ENCODE measurements at places on chromosomes 5 and 9. TPM values are rescaled to one million over a fixed set of nuclear protein-coding genes. Genes with fewer than 3 reads are reported as not detected.

The IFNA13 gene
- total RNA-seq = not detected

The DIPK1B gene
- not detected for total RNA-seq

The FYB1 gene
- 270 TPM for total RNA-seq

The C5orf63 gene
- total RNA-seq = 7.4 TPM

The FBN2 gene
- not detected for total RNA-seq

The PCDHGA3 gene
- 0.15 TPM for total RNA-seq

The SIGMAR1 gene
- 82.1 TPM for total RNA-seq

The CXCL14 gene
- total RNA-seq = not detected

DNA sequence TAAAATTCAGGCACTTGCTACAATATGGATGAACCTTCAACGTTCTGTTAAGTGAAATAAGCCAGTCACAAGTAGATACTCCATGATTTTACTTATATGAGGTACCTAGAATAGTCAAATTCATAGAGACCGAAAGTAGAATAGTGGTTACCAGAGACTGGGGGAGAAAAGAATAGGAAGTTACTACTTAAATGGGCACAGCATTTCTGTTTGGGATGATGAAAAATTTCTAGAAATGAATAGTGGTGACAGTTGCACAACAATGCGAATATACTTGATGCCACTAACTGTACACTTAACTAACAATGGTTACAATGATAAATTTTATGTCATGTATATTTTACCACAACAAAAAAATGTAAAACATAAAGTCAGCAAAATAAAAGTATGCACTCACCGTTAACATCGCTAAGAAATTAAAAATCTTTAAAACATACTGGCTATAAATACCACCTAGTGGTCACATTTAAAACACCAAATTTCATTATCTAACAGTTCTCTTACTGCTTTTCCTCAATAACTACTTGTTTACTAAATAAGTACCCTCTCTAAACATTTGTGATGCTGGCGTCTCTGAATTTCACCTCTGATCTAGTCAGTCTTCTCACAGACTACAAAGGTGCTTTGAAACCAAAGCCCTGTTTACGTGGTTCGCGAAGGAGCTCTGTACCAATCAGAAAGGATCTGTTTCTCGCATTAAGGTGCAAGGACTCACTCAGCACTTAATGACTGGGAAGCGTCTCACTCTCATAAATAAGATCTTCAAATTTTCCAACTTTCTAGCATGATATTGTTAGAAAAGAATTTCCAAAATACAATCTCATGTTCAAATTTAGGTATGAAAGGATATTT is 22.7 kb downstream of the KIF3A start:
- peaks cover 30% of the 10 kb centered on the region for H3K36me3 ChIP-seq
- H3K4me1 ChIP-seq = peaks cover 22% of the 10 kb centered on the region
- H3K4me3 ChIP-seq = peak overlapping the region; percentile 3
- DNase-seq = no peak
- H3K27me3 ChIP-seq = no peaks in the 10 kb centered on the region

GRCh38 chr5:175493726-175494125 is 15.4 kb downstream of the SFXN1 start:
- H3K36me3 ChIP-seq = peaks cover 58% of the 10 kb centered on the region
- H3K27ac ChIP-seq = no peak overlapping the region
- no peak overlapping the region for H3K4me3 ChIP-seq
- DNase-seq = no peak

- H3K27me3 ChIP-seq = no peaks in the 10 kb centered on the region
- no peaks in the 10 kb centered on the region for H3K4me1 ChIP-seq
- H3K36me3 ChIP-seq = no peaks in the 10 kb centered on the region
- no peak for DNase-seq
- H3K4me3 ChIP-seq = no peak overlapping the region
These were observed 41.2 kb downstream of the NSG2 start for GRCh38 chr5:174086751-174087150.

DNA sequence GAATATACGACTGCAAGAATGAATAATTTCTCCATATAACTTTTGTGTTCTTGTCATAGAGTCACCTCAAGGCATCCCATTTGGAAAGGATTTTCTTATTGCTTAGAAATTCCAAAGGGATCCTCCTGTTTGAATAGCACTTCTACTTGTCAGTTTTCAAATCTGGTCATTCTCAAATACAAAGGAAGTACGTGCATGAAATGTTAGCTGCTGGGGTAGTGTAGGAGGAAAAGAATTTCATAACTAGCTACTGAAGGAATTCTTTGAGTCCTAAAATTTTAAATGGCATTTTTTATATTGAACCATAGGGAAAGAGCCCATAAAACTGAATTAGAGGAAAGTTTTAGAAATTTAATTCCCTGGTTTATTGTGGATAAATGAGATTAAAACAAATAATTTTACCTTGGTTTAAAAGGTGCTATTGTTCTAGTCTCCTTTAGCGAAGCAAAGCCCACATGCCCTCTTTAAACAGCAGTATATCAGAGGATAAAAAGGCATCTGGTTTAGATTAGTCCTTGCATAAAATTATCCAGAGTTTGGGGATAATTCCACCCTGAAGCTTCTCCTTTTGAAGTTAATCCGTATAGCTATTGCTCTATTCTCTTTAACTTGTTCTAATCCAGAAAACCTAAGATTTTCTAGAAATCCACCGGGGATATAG is 2.0 kb upstream of the MPDZ start:
- H3K4me1 ChIP-seq = no peaks in the 10 kb centered on the region
- H3K36me3 ChIP-seq = no peaks in the 10 kb centered on the region
- H3K27me3 ChIP-seq = peaks cover 11% of the 10 kb centered on the region
- H3K4me3 ChIP-seq = no peak overlapping the region
- no peak for DNase-seq
- H3K27ac ChIP-seq = no peak overlapping the region

GRCh38 chr5:179829732-179830435 is 9.2 kb downstream of the SQSTM1 start:
- DNase-seq = no peak
- peaks cover 8% of the 10 kb centered on the region for H3K4me1 ChIP-seq
- H3K36me3 ChIP-seq = peaks cover 66% of the 10 kb centered on the region
- H3K27ac ChIP-seq = no peak overlapping the region
- H3K4me3 ChIP-seq = no peak overlapping the region
- H3K27me3 ChIP-seq = no peaks in the 10 kb centered on the region

GRCh38 chr5:64299805-64300204 is 134.2 kb downstream of the RNF180 start:
- no peaks in the 10 kb centered on the region for H3K27me3 ChIP-seq
- no peak overlapping the region for H3K4me3 ChIP-seq
- H3K36me3 ChIP-seq = no peaks in the 10 kb centered on the region
- H3K27ac ChIP-seq = no peak overlapping the region
- DNase-seq = no peak

- DNase-seq = no peak
- no peak overlapping the region for H3K27ac ChIP-seq
- H3K4me1 ChIP-seq = peaks cover 45% of the 10 kb centered on the region
- no peak overlapping the region for H3K4me3 ChIP-seq
- peaks cover 2% of the 10 kb centered on the region for H3K27me3 ChIP-seq
These were observed 11.0 kb upstream of the IRF1 start for GRCh38 chr5:132501629-132501956.

- H3K4me1 ChIP-seq = peaks cover 3% of the 10 kb centered on the region
- no peak overlapping the region for H3K4me3 ChIP-seq
- no peak overlapping the region for H3K27ac ChIP-seq
- H3K36me3 ChIP-seq = no peaks in the 10 kb centered on the region
- H3K27me3 ChIP-seq = peaks cover 8% of the 10 kb centered on the region
- no peak for DNase-seq
These were observed 73.8 kb downstream of the DAB2IP start for GRCh38 chr9:121725008-121725775.

- H3K36me3 ChIP-seq = peaks cover 14% of the 10 kb centered on the region
- H3K4me1 ChIP-seq = peaks cover 32% of the 10 kb centered on the region
- no peak overlapping the region for H3K27ac ChIP-seq
- no peak for DNase-seq
- peaks cover 66% of the 10 kb centered on the region for H3K27me3 ChIP-seq
These were observed 4.0 kb downstream of the GADD45G start for GRCh38 chr9:89608641-89609335.

DNA sequence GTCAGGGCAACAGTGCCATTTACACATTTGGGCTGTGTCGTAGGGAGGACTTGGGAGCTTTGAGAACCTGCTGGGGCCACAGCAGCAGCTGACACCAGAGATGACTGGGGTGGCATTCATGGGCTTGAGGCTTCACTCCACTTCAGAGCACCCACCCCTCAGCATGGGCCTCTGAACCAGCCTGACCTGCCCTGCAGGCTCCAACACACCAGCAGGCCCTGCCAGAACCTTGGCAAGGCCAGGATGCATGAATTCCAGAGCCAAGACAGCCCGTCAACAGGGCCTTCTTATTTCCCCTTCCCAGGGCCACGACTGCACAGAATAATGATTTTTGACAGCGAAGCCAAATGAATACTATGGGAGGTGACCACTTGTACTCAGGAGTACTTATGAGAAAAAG is 77.0 kb downstream of the SMIM23 start:
- H3K4me3 ChIP-seq = no peak overlapping the region
- H3K27ac ChIP-seq = no peak overlapping the region
- H3K36me3 ChIP-seq = peaks cover 3% of the 10 kb centered on the region
- DNase-seq = no peak

DNA sequence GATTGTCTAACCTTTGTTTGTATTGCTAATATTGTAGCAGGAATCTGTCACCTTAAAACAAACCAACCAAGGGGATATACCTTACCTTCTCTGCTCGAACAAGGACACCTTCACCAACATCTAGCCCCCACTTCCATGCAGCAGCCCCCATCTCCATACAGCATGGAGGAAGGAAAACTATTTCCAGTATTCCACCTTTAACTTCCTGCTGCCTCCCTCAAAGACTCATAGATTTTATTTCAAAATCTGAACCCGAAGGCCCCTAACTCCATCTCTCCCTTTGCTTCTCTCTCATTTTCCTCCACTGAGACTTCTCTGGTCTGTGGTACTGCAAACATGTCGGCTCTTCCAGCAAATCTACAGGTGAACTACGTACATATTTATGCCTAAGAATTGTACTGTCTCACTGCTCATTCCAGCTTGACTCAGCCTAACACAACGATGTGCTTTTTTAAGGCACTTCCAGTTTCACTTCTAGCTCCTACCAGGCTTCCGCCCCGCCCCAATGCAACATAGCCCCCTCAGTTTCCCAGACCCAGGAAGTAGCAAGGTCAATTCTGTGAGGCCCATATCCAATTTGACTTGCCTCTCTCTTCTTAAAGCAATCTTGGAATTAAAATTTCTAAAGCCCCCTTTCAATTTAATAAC is 70.7 kb upstream of the RNF38 start:
- peak overlapping the region; percentile 91 for H3K27ac ChIP-seq
- peaks cover 35% of the 10 kb centered on the region for H3K4me1 ChIP-seq
- DNase-seq = peak; percentile 89
- H3K4me3 ChIP-seq = peak overlapping the region; percentile 80

DNA sequence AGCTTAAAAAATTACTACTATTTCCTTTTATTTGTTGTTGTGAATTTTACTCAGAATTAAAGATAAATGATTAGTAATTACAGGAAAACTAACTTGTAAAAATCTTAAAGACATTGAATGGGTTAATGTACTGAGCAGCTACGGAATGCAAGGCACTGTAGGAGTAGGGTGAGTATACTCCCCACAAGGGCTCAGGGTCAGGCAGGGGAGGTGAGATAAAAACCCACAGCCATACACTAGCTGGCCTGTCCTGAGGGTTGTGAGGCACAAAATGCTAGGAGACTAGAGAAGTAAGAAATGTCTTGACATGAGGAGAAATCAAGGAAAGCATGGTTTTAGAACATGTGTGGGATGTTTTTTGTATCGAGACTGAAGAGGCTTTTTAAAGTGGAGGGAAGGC is 13.4 kb downstream of the ZBED3 start:
- H3K4me1 ChIP-seq = peaks cover 3% of the 10 kb centered on the region
- H3K36me3 ChIP-seq = peaks cover 16% of the 10 kb centered on the region
- H3K27me3 ChIP-seq = no peaks in the 10 kb centered on the region
- no peak overlapping the region for H3K4me3 ChIP-seq
- no peak for DNase-seq

- peak overlapping the region; percentile 43 for H3K27ac ChIP-seq
- H3K36me3 ChIP-seq = no peaks in the 10 kb centered on the region
- no peak for DNase-seq
- peaks cover 31% of the 10 kb centered on the region for H3K27me3 ChIP-seq
- H3K4me1 ChIP-seq = peaks cover 18% of the 10 kb centered on the region
- H3K4me3 ChIP-seq = peak overlapping the region; percentile 61
These were observed 639 bp upstream of the SLC2A8 start for GRCh38 chr9:127396253-127396807.

- peaks cover 6% of the 10 kb centered on the region for H3K4me1 ChIP-seq
- no peak overlapping the region for H3K4me3 ChIP-seq
- no peak for DNase-seq
- H3K27ac ChIP-seq = no peak overlapping the region
These were observed 55.2 kb downstream of the RASEF start for GRCh38 chr9:83007521-83008300.

GRCh38 chr9:104279535-104280177 is 185.5 kb downstream of the SMC2 start:
- no peaks in the 10 kb centered on the region for H3K27me3 ChIP-seq
- H3K36me3 ChIP-seq = no peaks in the 10 kb centered on the region
- no peak overlapping the region for H3K27ac ChIP-seq

- H3K36me3 ChIP-seq = peaks cover 26% of the 10 kb centered on the region
- H3K27ac ChIP-seq = no peak overlapping the region
- H3K4me3 ChIP-seq = no peak overlapping the region
- DNase-seq = no peak
- no peaks in the 10 kb centered on the region for H3K4me1 ChIP-seq
These were observed 37.2 kb upstream of the UBAP2 start for GRCh38 chr9:34085581-34086500.

DNA sequence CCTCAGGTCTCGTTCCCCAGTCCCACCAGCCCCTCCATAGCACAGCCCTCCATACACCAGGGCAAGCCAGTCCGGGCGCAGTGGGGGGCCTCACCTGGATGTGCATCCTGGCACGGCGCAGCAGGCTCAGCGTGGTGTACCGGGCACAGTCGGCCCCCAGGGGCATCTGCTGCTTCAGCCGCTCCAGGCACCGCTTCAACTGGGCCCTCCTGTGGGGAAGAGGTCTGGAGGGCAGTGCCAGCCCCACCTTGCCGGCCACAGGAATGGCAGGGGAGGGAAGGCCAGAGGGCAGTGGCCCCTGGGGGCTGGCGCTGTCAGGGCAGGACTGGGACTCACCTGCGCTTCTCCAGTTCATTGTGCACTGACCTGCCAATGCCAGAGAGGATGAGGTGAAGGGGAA is 1.4 kb downstream of the MXD3 start:
- no peaks in the 10 kb centered on the region for H3K27me3 ChIP-seq
- DNase-seq = no peak
- no peak overlapping the region for H3K27ac ChIP-seq
- H3K36me3 ChIP-seq = peaks cover 33% of the 10 kb centered on the region
- peak overlapping the region; percentile 97 for H3K4me3 ChIP-seq

- H3K36me3 ChIP-seq = no peaks in the 10 kb centered on the region
- H3K27ac ChIP-seq = no peak overlapping the region
- DNase-seq = no peak
- no peaks in the 10 kb centered on the region for H3K4me1 ChIP-seq
- H3K4me3 ChIP-seq = no peak overlapping the region
These were observed 321.9 kb upstream of the ACTBL2 start for GRCh38 chr5:57804505-57804904.

DNA sequence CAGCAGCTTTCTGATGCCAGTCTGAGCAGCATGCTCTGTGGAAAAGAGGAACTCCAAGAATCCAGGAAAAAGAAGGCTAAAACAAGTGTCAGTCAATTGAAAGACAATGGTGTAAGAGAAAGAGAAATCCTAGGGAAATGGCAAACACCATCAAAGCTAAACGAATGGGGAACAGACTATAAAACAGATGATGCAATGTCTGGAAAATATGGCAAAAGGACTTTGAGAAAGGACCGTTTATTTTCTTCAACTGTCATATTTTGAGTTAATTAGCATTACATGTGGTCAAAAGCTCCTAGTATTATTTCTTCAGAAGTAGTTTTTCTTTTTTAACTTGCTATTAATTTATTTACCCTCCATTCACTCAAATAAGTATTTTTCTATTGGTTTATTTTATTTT is 465.2 kb downstream of the LRRC70 start:
- no peak overlapping the region for H3K27ac ChIP-seq
- DNase-seq = no peak
- H3K27me3 ChIP-seq = no peaks in the 10 kb centered on the region
- H3K36me3 ChIP-seq = no peaks in the 10 kb centered on the region
- no peak overlapping the region for H3K4me3 ChIP-seq

All from activated CD8-positive, alpha-beta memory T cell treated with anti-CD3 and anti-CD28 coated beads, Interleukin-2, amount 10 ng/mL, durations not matched to agents 7 days and 5 days (primary cell).